ENCODE measurements at places on chromosomes 12 and 14. TPM values are rescaled to one million over a fixed set of nuclear protein-coding genes. Genes with fewer than 3 reads are reported as not detected.

DNA sequence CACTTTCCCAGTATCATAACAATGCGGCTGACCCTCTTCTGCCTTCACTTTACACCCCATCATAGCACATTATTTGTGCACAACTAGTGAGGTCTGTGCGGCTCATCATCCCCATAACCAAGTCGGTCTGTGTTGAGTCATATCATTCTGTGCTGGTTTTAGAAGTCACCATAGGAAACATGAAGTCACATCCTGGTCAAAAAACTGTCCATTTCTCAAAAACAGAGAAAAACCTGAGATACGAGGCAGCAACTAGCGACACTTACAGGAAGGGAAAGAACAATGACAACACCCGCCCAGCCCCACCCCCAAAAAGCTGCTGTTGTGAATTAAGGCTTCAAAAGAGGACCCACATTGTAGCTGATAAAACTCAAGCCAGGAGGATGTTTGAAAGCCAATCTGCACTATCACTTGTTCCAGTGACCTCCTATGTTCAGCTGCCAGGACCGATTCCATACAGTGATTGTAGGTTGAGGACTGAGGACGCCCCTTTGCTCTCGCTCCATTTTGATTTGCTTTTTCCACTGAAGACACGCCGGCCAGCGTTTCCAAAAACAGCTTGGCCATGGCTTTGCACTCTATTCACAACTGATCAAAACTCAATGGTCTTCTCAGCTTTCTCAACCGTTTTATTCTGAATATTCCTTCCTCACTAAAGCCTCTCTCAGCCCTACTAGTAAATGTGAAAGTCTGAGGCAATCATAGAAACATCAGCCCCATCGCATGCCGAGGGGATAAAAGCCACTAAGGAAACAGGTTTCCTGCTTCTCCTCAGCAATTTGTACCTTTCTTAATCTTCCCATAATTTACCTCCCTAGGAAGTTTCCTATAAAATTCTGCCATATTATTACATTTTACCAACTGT is 87.5 kb downstream of the DUSP16 start:
- DNase-seq = no peak

DNA sequence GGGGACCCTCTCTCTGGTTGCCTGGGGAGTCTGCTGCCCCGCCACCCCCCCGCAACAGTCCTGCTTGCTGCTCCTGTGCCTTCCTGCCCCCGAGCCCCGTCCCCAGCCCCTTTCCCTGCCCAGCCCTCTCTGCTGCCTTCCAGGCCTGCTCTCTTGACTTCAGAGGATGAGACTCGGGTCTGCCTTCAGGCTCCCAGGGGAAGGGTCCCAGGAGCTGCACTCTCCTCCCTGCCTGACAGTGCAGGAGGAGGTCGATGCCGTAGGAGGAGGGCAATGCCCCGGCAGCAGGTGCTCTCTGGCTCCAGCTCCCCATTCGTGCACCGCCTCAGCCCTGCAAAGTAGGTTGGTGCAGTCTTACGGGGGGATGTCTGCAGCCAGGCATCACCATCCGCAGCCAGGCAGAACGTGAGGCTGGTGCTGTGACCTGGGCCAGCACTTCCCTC is 185.1 kb upstream of the C14orf180 start:
- no peak for DNase-seq

GRCh38 chr12:4112734-4113325 is 160.7 kb upstream of the CCND2 start:
- no peak for DNase-seq

- no peak for DNase-seq
Measured at GRCh38 chr14:103897075-103897947, 30.9 kb upstream of the TDRD9 start.

DNA sequence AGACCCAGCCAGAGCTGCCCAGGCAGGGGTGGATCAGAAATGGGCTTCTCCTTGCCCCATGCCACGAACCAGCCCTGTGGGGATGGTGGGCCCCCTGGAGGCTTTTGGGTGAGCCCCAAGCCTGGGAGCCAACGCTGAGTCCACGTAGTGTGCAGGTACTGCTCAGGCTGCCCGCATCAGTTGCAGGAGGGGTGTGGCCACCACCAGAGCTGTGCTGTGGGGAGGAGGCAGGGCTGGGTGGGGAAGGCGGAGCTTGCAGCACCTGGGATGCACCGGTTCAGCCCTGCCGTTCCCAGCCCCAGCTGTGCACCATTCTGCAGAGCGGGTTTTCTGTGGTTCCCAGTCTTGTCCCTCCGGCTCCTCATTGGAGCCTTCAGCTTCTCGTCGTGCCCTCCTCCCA is 36.3 kb downstream of the IL31 start:
- no peak for DNase-seq

DNA sequence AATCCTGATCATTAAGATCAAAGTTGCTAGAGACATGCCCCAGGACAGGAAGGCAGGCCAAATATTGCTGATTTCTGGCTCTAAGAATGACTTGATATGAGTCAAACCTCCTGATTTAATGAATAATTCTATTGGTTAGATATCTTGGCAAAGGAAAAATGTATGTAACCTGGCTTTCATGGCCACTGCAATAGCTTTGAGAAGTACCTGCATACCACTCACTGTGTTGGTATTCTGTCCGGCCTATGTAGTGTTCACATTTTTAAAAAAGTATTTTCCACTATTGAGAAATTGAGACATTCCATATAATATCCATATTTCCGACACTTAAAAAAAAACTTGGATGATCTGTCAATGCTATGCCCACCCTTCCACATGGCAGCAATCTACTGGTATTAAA is 283.1 kb upstream of the SOX5 start:
- DNase-seq = no peak

- DNase-seq = peak; percentile 79
Measured at GRCh38 chr14:22333422-22334274, 255.4 kb downstream of the DAD1 start.

DNA sequence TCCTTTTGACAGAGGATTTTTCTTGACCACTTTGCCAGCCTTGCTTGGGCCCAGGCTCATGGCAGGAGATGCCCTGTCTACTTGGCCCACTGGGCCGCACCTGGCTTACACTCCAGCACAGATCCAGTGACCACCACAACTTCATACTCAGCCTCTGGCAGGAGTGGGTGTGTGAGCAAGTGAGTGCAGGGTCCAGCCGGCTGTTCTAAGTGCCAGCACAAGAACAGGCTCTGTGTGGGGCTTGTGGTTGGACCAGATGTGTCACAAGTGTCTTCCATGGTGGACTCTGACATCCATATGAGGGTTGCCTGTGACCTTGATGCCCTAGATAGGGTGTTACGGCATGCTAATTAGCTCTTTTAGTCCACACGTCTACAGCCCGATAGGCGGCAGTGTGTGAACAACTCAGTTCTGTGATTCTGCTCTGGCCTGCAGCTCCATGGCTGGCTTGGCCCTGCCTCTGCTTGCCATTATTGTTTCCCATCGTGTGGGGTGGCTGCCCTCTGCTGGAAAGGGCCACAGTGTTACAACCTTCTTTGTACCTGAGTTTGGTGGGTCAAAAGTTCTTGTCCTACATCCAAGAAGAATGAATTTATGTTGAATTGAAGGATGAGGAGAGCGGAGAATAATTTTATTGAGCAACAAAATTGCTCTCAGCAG is 1089.1 kb downstream of the SLC6A15 start:
- DNase-seq = peak; percentile 44

- no peak for DNase-seq
Measured at GRCh38 chr12:12004524-12004923, 66.2 kb upstream of the BCL2L14 start.

DNA sequence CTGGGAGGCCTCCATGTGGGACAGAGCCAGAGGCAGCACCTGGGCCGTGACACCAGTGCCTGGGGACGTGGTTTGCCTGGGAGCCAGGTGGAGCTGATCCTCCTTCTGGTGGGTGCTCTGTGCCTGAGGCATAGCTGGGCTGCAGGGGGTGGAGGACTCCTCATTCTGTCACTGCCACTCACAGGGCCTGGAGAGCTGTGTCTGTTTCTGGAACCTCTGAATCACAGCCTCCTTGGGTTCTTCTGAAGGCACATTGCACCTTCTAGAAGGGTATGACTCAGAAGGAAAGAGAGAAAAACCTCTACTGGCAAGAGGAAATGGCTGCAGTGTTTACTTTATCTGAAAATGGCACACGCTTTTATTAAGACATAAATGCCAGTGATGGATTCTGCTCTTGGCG is 659.8 kb downstream of the VRK1 start:
- no peak for DNase-seq

DNA sequence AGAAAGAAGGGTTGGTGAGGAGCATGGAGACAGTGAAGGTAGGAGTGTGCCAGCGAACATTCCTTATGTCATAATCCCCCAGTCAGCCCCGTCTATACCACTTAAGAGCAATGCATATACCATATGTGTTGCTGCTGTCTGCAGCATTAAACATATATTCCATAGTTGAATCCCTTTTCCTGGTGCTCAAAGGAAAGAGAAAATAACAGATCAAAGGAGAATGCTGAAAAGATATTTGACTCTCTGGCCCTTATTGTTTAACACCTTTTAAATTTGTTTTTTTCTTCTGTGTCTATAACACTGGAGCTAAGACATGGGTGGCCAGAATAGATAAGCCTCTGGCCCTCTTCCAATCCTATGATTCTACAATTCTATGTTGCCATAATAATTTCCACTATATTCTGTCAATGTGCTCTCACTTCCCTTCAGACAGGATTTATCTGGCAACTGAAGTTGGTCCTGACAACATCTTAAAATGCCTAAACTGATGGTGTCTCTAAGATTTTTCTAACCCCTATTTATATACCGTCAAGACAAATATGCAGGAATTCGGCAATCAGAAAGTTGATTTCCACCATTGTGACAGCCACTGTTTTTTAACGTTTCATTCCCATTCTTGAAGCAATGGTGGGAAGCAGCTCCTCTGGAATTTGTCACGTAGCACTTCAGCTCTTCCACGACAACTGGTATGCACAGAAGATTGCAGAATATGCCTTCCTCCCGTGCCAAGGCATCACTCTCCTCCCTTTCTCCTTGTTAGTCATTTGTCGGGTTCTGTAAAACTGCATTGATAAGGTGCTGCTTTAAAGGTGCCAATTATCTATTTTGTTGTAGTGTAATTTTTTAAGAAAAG is 204.7 kb downstream of the BCAT1 start:
- DNase-seq = no peak

GRCh38 chr12:20040831-20041230 is 327.5 kb upstream of the PDE3A start:
- no peak for DNase-seq

DNA sequence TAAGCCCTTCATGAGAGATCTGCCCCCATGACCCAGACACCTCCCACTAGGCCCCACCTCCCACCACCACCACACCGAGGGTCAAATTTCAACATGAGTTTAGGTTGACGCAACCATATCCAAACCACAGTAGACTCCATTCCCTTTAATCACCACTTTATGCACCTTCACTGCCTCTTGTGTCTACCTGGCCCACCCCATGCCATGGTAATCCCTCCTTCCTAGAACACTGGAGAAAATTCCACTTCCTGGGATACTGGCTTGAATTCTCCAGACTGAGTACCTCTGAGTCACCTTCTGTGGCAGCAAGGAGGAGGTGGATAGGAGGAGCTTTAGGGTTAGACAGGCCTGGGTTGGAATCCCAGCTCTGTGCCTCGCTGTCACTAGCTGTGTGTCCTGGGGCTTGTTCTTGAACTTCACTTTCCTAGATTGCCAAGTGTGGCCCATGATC is 26.1 kb upstream of the CIPC start:
- peak; percentile 60 for DNase-seq

Gene ANKS1B
- 0.54 TPM for total RNA-seq

Gene ANKRD13A
- 19.9 TPM for total RNA-seq

Gene CEP128
- total RNA-seq = 16.4 TPM

Gene KRT3
- not detected for total RNA-seq

All from HCT116 (cell line).